GM23338 (cell line): ENCODE measurements at places on chromosomes 12 and 14.

DNA sequence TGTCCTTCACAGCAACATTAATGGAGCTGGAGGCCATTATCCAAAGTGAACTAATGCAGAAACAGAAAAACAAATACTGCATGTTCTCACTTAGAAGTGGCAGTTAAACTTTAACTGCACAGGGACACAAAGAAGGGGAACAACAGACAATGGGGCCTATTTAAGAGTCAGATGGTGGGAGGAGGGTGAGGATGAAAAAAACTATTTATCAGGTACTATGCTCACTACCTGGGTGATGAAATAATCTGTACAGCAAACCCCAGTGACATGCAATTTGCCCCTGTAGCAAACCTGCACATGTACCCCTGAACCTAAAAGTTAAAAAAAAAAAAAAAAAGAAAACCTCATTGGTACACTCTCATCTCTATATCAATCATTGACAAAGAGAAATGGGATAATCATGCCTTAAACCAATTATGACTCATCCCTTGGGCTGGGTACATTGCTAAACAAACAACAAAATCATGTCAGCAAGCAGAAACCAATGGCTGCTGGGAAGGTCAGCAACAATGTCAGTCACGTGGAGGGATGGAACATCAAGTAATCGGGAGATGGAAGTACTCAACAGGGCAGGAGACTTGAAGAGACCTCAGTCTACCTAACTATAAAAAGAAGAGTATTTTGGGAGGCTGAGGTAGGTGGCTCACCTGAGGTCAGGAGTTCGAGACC is 479.2 kb downstream of the RMST start:
- no peak for DNase-seq

- no peak for DNase-seq
Observed at GRCh38 chr12:109937371-109937770, 37.3 kb downstream of the TCHP start.

DNA sequence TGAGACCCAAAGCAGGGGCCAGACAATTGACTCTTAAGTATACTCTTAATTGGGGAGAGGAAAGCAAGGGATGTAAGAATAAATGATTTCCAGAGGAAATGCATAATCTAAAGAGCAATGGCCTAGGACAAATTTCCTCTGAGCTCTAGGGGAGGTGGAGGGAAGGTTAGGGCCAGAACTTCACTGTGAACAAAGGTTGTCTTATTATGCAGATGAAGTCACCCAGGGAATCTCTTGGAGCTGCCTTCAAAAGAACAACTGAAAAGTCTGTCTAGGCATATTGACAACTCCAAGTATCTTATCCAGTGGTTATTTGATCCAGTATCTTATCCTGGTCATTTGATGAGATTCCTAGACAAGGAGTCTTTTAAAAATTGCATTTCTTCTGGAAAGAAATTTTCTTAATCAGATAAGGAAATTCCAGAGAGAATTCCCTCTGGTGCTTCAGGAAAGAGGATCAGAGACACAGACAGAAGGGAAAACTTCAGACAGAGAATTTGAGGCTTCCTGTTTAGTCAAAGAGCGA is 16.5 kb upstream of the SMIM10L1 start:
- DNase-seq: peak; percentile 33

DNA sequence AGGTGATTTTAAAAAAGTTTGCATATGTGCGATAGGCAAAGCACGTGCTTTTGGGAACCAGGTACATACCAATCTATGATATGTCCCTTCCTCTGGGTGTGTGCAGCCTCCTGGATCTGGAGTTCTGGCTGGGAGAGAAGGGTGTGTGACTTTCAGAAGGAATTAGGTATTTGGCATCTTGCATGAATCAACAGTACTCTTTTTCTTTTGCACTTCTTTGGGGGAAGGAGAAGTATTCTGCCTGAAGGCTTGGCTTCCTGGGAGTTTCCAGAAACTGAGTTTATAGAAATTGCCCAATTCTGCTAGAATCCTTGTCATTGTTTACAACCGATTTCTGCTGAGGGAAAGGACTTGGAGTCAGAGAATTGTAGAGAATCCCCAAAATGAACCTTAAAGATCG is 2.9 kb upstream of the CLMN start:
- DNase-seq: no peak

GRCh38 chr12:57096748-57097553 is 8.0 kb downstream of the NAB2 start:
- no peak for DNase-seq

DNA sequence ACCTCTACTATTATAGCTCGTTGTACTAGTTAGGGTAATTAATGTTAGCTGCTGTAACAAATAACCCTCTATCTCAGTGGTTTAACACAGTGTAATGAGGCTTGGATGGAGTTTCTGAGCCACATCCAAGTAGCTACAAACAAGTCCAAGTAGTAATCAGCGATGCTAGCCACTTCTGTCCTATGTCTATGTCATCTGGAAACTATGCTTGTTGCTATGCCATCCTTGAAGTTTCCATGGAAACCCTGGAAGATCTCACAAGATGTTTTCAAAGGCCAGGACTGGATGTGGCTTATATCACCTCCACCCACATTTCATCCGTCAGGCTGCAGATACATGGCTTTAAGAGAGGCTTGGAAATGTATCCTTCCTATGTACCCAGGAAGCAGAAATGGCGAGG is 422.1 kb downstream of the AACS start:
- no peak for DNase-seq

- DNase-seq: no peak
Observed at GRCh38 chr12:64192644-64193444, 29.3 kb downstream of the KICS2 start.

GRCh38 chr12:123659996-123660727 is 10.8 kb upstream of the TCTN2 start:
- no peak for DNase-seq

DNA sequence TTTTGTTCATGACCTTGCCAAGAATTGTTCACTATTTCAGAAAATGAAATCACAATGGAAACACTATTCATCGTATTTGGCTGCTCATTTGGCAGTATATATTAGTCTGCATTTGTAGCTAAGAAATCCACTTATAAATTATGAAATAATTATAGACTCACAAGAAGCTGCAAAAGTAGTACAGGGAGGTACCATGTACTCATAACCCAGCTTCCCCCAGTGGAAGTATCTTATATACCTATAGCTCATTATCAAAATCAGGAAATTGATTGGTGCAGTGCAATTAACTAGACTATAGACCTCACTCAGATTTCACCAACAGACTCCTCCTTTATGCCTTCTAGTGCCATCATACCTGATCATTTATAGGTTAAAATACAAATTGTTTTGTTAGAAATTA is 178.8 kb upstream of the VASH1 start:
- no peak for DNase-seq

DNA sequence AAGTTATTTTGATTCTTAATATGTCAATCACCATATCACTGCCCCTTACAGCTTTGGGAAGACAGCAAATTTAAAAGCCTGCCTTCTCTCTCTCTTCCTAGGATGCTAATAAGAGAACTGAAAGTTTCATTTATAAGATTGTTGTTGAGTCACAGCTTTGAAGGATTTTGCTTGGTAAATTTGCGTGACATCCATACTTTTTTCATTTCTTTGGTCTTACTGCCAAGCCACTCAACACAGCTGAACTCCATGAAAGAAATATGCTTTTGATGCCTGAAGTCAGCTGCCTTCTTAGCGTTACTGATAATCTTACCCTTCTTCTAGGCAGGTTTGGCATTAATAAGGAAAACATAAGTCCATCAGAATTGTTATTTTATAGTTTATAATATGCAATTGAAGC is 155.0 kb downstream of the CRADD start:
- no peak for DNase-seq

DNA sequence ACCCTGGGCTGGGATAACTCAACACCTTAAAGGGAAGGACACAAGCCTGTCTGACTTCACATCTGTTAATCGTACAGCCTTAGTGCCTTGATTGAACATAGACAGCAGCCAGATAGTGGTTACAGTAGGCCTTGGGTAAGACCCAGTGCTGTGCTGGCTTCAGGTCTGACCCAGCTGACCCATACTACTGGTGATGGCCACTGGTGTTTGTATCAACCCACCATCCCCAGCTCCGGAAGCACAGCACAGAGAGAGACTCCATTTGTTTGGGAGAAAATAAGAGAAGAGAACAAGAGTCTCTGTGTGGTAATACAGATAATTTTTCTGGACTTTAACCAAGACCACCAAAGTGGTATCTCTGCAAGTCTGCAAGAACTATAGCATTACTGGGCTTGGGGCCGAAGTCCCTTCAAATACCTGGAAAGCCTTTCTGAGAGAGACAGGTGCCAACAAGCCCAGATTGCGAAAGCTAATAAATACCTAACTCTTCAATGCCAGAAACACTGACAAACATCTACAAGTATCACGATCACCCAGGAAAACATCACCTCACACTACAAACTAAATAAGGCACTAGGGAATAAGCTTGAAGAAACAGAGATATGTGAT is 330.1 kb upstream of the GARIN2 start:
- no peak for DNase-seq

- DNase-seq: no peak
Observed at GRCh38 chr14:104510794-104511611, 68.6 kb upstream of the C14orf180 start.

DNA sequence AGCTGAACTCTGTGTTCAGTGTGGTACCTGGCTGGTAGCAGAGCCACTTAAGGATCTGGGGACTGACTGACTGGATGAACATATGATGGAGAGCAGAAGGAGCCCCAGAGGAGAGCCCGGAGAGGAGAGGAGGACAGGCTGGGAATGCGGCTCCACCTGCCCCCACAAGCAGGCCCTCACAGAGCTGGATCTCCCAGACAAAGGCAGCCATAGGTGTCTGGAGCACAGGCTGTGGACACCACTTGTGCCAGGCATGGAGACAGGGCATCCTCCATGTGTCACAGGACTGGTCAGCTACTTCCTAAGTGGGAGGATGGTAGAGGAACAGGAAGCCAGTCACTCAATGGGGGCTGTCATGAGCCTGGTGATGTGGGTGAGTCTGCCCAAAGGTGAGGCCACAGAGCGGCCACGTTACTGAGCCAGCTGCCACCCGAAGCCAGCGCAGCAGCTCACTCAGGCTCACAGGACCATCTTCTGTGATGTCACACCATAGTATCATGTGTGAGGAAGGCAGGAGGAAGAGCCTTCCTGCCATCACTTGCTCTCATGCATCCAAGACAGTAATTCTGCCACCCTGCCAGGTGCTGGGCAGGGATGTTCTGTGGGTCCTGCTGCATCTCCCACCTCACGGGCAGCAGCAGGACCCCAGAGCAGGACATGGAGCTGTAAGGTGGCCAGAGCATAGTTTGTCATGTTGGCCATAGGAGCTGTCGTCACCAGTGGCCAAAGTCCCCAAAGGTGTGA is 72.1 kb downstream of the PRIMA1 start:
- DNase-seq: no peak

DNA sequence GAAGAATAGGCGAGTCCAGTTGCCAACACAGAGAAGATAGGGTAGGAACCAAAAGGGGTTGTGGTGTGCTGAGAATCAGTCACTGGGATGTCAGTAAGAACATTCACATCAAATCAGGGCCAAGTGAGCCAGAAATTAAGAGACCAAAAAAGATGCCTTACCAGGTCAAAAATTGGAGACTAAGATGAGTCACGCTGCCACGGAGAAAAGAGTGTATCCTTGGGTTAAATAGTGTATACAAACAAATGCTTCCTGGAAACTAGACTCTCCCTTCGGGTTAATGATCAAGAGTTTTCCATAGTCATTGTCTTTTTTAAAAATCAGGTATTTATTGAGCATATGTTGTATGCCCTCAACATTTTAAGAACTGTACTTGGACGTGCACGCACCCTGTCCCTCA is 45.2 kb upstream of the BAZ1A start:
- no peak for DNase-seq

DNA sequence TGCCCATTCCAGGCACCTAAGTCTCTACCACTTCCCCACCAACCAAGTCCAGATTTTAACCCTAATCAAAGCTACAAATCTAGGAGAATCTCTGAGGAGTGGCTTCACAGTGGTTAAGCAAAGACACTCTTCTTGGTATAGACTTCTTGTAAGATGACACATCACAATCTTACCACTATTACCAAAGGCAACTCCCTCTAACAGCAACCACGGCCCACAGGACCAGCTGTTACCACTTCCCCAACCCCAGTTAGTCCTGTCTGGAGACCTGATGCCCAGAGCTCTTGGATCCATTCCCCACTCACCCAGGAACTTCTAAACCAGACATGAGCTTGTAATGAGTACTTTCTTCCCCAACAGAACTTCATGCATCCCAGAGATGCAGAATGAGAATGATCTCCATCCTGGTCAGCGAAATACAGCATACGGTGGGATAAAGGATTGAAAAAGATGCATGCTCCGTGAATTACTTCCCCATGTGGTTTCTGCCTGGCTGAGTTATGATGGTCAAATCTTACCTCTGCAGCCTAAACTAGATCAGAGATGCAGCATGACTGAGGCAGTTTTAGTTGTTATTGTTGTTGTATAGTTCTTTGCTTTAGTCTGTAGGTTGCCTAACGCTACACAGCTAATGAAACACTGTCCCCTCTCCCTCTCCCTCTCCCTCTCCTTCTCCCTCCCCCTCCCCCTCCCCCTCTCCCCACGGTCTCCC is 87.7 kb upstream of the FOXN3 start:
- no peak for DNase-seq

DNA sequence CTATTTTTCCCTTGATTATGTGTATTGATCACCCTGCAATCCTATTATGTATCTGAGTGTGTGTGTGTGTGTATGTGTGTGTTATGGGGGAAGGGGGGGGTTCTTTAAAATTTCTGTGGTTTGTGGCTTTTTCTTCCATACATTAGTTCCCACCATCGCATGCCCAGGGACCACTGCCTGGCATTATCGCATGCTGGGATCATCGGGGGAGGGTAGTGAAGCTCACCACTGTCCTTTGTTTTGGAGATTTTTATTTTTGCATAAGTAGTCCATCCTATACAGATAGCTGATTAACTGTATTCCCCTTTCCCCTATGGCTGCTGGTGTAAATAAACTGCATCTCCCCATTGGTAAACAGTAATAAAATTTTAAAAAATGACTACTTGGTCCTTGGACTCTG is 3.4 kb downstream of the ATXN7L3B start:
- DNase-seq: peak; percentile 69

DNA sequence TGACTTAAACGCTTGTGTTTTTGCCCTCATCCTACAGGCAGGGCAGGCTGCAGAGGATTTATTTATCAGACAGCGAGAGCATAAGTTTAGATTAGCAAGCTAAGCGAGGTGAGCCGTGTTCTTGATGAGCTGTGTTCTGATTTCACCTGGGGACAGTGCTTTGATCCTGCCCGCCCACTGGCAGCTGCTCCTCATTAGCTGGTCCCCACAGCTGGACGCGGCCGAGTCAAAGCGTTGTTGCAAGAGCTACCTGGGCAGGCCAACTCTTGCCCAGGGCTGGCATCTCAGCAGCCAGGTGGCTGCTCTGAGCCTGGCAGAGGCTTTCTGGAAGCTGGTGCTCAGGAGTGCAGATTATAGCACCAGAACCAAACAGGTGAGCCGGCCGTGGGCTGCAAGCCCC is 46.8 kb upstream of the BEGAIN start:
- DNase-seq: no peak

- no peak for DNase-seq
Observed at GRCh38 chr12:29608581-29608980, 111.1 kb upstream of the OVCH1 start.
